ENCODE measurements at places on chromosomes 2 and 18.

- DNase-seq = no peak
These were observed 19.7 kb downstream of the IFIH1 start for GRCh38 chr2:162298669-162299335.

- DNase-seq = no peak
These were observed 19.1 kb downstream of the TRAF3IP1 start for GRCh38 chr2:238339395-238339780.

DNA sequence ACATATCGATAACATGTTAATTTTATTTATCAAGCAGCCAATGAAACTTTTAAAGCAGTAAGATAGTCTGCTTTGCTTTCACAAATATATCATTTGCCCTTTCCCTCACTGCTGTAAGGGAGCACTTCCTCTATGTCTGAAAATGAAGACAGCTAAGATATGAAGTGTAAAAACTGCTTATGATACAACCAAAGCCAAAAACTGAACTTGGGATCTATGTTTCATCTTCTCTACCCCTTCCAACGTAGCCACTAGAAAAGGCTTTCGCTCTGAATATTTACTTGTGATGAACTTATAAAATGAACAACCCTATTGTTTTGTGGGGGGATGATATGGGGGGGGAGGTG lies 140.3 kb downstream of the TCF4 start:
- no peak for DNase-seq

DNA sequence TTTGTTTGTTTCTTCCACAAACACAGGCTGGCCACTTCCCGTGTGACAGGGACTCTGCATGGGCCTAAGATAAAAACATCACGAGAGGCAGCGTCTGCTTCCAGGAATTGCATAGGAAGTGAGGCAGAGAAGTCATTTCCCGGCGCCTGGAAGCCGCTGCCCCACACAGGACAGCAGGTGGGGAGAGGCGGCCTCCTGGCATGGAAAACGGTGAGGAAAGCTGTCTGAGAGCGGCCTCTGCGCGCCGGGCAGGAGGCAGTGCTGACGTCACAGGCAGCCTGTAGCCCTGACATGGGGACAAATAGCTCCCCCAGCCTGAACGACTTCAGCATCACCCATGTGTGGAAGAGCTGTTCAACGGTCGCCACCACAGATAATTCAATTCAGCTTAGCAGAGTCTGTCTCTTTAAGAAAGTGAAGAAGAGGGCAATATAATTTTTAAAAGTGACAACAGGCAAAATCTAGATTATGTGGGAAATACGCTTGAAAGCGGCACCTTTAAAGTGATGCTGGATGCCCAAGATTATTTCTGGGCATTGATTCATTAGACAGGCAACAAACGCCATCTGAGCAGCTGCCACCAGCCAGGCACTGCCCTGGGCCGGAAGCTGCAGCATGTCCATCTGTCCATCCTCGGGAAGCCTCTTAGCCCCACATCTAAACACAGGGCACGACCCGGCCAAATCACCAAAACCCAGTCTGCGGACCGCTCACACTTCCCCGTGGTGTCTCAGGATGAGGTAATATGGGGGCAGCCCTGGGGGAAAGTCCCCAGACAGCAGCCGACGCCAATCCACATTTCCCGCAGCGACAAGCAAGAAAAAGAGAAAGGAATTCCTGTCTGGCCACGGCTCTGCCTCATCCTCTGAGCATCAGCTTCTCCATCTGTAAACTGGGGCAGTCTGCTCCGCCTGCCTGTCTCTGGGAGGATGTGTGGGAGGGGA lies 138.9 kb downstream of the PXDN start:
- no peak for DNase-seq

DNA sequence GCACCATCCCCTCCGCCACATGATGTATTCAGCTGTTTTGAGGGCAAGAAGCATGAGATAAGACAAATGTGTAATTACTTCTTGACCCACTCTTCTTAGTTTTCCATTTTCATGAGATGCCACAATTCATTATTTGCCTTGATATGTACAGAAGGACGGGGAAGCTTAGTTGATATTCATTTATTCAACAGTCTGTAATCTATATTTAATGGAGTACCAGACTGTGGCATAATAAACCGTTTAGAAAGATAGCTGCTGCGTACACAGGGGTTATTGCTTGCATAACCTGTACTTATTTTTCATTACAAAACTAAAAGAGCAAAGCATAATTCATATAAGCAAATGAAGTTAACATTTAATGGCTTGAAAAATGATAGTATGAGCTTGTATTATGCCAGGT lies 466.4 kb upstream of the GYPC start:
- DNase-seq = no peak

DNA sequence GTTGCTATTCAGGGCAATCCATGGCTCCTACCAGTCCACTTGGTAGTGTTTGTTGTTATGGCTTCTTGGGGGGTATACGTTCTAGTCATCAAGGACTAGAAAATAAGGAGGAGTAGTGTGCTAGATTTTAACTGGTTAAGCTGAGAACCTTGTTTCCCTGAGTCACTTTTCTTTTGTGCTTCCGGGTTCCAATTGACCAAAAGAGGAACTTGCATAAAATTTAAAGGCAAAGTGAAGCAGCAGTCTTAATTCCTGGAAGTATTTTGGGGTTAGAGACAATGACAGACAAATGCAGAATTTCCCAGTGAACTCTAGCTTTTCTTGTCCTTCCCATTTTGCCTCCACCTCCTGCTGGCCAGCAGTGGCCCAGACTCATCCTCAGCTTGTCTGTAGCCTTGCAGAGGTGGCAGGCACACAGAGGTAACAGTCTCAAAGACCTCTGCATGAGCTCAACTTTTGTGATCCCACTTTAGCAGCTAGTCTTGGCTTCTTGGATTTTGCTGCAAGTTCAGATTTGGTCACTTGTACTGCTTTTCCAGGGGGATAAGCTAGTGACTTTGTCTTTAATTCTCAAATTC lies 1105.8 kb upstream of the NXPH2 start:
- DNase-seq = no peak

DNA sequence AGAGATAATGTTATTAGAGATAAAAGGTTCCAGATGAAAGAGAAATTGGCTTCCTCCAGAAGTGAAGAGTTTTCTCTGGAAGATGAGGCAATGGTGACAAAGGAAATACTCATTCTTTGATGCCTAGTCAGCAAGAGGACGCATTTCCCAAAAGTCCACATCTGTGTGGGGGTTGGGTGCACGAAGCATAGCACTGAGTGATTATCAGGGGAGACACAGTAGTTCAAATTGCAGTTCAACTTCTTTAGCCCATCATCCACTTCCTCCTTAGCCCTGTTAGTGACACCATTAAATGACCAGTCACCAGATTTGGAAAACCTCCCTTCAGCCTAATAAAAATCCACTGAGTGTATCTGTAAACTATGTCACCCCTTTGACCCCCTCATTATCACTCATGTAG lies 80.9 kb upstream of the PHLPP1 start:
- DNase-seq = no peak

DNA sequence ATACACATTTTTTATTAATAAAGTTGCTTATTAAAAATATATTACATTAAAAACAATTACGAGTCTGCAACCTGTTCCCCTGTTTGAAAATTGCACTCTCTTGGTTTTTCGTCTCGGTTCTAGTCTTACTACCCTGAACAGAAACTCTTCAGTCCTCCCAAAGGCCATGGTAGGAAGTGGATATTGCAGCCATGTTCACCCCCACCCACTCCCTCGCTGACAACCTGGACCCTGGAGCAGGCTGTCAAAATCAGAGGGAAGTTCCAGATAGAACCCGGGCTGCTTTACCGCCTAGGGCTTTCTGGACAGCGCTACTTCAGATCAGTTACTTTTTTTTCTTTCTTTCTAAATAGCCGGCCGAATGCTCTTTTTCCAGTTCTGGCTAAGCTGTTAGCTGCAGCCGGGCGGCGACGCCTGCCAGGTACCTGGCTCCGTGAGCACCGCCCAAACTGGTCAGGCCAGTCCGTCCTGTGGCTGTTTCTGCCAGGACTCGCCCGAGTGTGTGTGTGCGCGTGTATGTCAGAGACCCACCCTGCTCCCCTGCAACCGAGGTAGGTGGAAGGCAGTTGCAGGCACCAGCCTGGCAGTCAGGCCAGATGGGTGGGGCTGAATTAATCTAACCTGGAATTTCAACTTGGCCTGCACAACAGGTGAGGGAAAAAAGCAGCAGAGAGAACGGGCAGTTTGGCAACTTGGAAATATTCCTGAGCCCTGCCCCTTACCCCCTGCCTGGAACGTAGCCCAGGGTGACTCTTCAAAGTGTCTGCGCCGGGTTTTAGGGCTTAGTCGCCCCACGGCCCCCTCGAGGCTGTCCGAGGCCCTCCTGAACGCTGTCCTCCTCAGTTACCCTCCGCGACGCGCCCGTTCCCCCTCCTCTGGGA lies 1.1 kb upstream of the TET3 start:
- DNase-seq = no peak

- no peak for DNase-seq
These were observed 85.0 kb downstream of the ZNF516 start for GRCh38 chr18:76410033-76410432.

- DNase-seq = no peak
These were observed 45.6 kb upstream of the SLC1A4 start for GRCh38 chr2:64943387-64944150.

DNA sequence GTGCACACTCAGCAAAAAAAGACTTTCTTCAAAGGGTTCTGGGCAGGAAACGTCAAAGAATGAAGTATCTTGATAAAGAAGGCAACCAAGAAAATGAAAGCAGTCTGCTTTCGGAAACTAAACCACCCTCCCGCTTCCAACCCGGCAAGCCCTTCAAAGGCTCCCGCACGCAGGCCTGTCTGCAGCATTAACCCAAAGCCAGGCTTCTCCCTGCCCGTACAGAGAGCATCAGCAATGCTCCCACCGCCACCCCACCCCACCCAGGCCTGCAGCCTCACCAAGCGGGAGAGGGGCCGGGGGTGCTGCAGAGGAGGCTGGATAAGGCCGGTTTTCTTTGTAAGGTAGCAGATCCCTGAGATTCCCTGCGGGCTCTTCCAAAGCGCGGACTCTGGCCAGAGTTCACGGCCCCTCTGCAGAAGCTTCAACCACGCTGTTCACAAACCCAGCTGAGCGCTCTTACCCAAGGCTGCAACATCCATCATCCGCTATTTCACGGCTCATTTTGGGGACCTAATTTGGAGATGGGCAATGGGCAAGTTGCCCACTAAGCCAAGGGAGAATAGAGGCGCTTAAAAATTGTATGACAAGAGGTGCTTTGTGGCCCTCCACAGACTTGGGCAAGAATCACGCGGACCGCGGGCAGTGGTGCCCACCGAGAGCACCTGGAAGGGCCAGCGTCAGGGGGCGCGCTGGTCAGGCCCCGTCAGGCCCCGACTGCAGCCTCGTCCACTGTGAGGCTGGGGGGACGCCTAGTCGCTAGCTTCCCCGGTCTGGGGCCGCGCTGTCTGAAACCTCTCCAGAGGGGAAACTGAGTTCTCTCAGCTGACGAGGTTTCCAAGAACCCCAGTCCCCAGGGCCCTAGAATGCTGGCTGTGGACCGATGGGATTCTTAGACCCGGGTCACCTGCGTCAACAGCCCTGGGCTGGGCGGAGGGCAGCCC lies 225.4 kb upstream of the ID2 start:
- DNase-seq = peak; percentile 62

- peak; percentile 15 for DNase-seq
These were observed 553 bp downstream of the TIGD1 start for GRCh38 chr2:232549655-232550353.

GRCh38 chr18:74381621-74382295 lies 66.1 kb downstream of the C18orf63 start:
- DNase-seq = no peak

- DNase-seq = no peak
These were observed 40.3 kb downstream of the RBMS1 start for GRCh38 chr2:160453111-160453820.

DNA sequence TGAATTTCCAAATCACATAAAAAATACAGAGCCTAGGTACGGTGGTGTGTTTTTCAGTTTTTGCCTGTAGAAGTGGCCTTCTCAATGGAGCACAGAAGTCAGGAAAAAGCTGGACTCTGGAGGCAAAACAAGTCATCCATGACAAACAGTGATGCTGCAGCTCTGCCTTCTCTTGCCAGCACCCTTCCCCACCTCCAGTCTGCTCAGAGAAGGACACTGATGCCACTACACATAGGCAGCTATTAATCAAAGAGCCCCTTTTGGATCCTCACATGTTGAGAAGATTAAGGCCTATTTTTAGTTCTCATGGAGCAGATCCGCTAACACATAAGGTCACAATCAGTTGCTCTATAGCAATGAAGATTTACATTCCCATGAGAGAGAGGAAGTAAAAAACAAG lies 181.6 kb upstream of the GALNT5 start:
- DNase-seq = no peak

DNA sequence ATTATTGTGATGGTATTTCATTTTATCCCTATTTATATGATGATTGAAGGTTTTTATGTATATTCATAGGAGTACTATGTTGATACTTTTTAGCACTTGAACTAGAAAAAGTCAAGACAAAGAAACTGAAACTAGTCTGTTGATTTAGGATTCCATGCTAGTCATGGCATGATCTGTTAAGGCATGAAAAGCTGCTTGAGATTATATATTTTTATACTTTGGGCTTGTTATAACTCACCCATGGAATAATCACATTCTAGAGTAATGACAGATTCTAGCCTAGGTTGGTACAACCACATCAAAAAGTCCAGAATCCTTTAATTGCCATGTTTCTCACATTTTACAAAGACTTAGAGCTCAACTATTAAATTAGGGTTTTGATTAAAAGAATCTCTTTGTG lies 472.6 kb upstream of the CELF4 start:
- no peak for DNase-seq

DNA sequence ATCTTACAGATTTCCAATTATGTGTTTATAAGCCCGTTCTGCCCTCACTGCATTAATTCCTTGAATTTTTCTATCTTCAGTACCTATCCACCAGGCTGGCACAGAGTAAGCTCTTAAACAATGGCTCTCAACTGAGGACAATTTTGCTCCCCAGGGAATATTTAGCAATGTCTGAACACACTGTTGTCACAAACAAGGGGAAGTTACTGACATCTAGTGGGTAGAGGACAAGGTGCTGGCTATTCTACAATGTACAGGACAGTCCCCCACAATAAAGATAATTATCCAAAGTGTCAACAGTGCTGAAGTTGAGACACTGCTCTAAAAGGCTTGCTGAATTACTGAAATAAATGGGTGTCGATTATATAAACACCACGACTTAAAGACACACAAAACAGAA lies 5.0 kb downstream of the NDUFS1 start:
- no peak for DNase-seq

- no peak for DNase-seq
These were observed 601.2 kb downstream of the ADCYAP1 start for GRCh38 chr18:1505856-1506255.

- DNase-seq = no peak
These were observed 8.6 kb downstream of the PARD6G start for GRCh38 chr18:80238651-80239260.

- no peak for DNase-seq
These were observed 56.3 kb upstream of the MYO3B start for GRCh38 chr2:170121689-170122088.

GRCh38 chr18:24491927-24492834 lies 31.7 kb downstream of the HRH4 start:
- DNase-seq = peak; percentile 56

- no peak for DNase-seq
These were observed 47.4 kb upstream of the DNMT3A start for GRCh38 chr2:25389161-25389560.

Data from activated CD4-positive, alpha-beta T cell treated with anti-CD3 and anti-CD28 coated beads, Interleukin-2, Interleukin-4, amounts not matched to agents 100 ng/mL and 50 ng/mL, durations not matched to agents 16 hours and 8 hours (primary cell).